ENCODE measurements at places on chromosomes 7 and 10.

- DNase-seq = no peak
Measured at GRCh38 chr10:30028006-30028737, 31.2 kb downstream of the JCAD start.

DNA sequence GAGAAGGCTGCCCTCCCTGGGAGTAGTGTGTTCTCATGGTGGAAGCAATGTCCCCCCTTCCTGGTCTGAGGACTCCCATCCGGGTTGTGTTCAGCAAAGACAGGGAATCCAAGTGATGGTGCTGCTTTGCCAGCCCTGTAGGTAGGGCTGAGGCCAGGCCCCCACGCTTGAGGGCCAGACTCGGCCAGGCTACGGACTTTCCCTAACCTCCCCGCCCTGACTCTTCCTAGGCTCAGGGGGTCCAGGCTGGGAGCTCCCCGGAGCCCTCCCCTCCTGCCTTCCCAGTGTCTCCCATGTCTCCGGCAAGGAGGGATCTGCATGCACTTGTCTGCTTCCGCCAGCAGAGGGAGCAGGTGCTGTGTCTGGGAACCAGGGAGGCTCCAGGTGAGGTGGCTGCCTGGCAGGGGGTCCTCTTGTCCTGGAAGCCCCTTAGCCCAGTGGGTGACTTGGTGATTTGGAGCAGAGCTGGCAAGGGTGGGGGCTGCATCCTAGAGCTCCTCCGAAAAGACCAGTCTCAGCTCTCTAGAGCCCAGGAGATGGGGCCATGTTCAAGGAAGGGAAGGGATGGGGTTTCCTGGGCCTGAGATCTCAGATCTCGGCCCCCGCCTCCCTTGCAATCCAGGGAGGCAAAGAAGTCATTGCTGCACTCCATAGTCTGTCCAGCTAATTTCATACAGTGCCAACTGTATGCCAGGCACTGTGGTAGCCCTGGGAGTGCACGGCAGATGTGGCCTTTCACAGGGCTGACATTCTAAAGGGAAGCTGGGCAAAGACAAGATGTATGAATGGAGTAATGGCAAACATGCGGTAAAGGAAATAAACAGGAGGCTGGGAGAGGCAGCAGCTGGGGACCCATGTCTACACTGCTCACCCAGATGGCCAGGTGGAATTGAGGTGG is 20.3 kb upstream of the SFRP5 start:
- peak; percentile 68 for DNase-seq

- DNase-seq = no peak
Measured at GRCh38 chr10:78716043-78716660, 352.6 kb upstream of the ZMIZ1 start.

DNA sequence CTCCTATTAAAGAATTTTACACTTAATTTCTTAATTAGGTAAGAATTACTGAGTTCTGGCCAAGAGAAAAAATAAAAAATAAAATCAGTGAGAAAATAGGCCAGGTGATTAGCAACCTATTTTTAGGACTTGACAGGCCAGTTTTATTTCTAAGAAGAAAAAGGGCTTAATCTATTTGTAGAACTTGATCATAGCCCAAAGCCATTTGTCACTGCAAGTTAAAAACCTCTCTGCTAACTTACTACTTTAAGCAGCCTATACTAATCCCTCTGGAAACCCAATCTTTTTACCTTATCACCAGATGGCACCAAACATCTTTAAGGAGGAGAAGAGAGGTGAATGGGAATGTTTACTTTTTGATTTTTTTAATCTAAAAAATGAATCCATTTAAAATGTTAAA is 222.1 kb upstream of the RHOBTB1 start:
- no peak for DNase-seq

DNA sequence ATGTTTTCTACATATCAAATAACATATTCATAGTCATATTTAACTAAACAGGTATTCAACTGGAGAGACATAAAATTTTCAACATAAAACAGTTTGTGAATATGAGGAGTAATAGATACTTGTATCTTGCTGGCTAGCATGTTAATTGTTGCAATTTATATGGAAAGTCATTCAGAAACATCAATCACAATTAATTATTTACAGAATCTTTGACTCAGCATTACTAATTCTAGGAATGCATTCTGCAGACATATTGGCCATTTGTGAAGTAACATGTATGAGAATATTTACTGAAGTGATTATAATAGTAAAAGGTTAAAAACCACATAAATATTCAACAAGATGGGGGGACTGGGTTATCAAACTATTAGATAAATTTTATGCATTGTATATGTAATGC is 203.7 kb downstream of the TSPAN12 start:
- no peak for DNase-seq
